CD4-positive, alpha-beta T cell treated with Interleukin-6 for 4 hours (primary cell): ENCODE measurements at places on chromosomes 1 and 21.

DNA sequence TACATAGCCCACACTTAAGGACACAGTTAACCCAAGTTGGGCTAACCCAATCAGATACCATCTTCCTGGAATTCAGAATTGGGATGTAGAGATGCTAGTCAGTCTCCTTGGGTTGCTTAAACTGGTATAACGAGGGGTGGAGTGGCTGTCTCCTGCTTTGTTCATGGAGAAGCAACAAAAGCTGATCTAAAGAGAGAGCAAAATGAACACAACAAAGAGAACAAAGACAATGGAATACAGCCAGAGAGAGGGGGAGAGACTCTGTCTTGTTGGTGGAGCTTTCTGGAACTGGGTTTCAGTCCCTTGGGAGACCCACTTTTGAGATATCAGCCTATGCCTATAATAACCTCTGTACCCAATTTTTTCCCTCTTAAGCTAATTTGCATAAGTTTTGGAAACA is 138.1 kb downstream of the ATG4C start:
- DNase-seq, result no peak

DNA sequence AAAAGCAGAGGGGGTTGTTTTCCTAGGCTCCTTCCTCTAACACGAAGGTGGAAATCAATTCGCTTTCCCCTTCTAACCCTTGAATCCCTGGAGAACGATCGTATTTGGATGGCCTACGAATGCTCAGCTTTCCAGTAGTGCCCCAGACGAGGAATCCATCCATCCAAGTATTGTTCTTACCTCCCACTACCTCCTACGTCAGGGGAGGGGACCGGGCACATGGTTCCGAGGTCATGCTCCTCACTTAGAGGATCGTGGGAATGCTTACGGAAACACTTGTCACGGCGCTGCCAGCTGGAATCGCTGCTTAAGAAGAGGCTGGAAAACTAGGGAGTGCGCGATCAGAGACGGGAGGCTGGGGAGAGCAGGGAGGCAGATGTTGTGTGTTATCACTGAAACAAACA is 47.4 kb downstream of the CAPZB start:
- DNase-seq, result no peak

GRCh38 chr1:200118779-200119505 is 91.4 kb downstream of the NR5A2 start:
- DNase-seq, result no peak

DNA sequence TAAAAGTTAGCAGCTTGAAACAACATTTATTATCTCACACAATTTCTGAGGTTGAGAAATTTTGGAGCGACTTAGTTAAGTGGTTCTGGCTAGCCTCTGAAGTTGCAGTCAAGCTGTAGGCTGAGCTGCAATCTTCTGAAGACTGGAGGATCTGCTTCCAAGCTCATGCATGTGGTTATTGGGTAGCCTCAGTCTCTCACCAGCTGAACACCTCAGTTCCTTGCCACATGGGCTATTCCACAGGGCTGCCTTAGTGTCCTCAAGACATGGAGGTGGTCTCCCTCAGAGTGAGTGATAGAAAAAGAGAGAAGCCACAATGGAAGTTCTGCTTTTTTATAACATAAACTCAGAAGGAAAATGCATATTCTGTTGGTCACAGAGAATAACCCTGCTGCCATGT is 92.0 kb upstream of the CAMK1G start:
- DNase-seq, result no peak

DNA sequence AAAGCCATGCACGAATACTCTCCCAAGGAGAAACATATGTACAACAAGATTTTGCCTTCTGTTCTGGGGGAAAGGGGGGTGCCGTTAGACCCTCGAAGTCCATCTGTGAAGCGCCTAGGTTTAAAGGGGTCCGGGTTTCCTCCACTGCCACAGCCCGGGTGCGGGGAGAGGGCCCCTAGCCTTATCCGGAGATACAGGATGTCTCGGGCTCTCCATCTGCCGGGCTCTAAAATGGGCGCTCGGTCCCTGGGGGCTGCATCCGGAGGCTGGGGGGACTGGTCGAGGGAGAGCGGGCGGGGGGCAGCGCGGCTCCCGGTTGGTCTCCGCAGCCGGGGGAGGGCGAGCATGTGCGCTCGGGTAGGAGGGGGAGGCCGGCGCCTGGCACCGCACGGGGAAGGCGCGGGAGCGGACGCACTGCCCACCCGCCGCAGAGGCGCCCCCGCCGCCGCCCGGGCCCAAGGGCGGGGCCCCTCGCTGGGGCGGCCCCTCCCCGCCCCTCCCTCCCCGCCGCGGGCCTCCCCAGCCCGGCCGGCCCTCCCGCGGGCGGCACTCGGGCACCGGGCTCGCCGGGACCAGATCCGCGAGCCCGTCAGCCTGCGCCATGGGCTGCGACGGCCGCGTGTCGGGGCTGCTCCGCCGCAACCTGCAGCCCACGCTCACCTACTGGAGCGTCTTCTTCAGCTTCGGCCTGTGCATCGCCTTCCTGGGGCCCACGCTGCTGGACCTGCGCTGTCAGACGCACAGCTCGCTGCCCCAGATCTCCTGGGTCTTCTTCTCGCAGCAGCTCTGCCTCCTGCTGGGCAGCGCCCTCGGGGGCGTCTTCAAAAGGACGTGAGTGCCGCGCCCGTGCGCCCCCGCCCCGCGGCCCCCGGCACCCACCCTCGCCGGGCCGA is 63.1 kb downstream of the ELK4 start:
- DNase-seq, result no peak

GRCh38 chr1:15900662-15901279 is 53.3 kb downstream of the SPEN start:
- no peak for DNase-seq

DNA sequence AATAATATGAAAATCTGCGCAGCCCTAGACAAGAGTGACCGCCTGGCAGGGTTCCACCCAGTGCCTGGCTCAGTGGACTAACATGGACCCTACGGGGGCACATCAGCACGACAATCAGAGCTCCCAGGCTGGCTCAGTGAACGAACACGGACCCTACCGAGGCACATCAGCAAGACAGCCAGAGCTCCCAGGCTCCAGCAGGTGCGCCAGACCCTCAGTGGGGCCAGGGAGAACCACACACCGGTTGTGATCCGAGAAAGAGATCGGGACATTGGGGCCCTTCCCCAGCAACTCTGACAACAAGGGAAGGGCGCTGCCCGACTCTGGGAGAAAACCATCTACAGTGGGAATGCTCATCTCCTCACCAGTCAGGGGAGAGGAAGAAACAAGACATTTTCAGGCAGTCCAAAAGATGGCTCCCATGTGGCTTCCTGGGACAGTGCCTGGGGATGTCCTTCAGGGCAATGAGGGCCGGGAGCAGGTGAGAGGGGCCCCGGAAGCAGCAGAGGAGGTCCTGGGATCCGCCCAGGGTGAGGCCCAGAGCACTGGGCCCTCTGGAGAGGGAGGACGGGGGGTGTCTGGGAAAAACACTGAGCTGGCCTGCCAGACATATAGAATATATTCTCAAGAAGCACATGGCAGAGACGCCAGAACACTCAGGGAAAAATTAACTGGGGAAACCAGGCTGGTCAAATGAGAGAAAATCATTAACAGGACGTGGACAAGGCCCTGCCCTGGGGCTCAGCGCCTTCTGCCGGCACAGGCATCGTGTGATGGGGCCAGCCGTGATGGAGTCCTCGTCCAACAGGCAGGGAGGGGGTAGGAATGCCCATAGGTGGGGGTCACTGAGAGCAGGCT is 4.8 kb downstream of the ARHGEF16 start:
- DNase-seq, result no peak

- DNase-seq, result peak; percentile 26
Measured at GRCh38 chr1:211335522-211336157, 9.0 kb downstream of the TRAF5 start.

- DNase-seq, result no peak
Measured at GRCh38 chr1:11831945-11832725, 15.4 kb downstream of the NPPA start.

GRCh38 chr1:45152126-45152525 is 54.3 kb downstream of the ZSWIM5 start:
- DNase-seq, result no peak

DNA sequence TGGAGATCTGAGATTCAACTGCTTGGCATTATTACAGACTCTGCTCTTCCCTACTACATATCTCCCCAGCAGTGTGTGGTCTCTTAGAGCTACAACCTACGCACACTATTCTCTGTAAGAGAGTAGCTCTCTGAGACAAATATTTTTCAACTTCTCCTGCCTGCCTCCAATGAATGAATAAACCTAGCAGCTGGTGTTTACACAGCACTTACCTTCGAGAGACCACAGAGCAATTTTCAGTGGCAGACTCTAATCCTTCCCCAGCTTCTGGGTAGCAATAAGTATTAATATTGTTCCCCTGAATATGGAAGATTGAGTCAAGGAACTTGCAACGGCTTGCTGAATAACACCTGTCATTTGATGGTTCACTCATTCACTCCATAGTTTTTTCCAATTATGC is 350.9 kb upstream of the SPAG17 start:
- DNase-seq, result no peak

GRCh38 chr1:164310166-164310565 is 248.8 kb upstream of the PBX1 start:
- DNase-seq, result no peak

DNA sequence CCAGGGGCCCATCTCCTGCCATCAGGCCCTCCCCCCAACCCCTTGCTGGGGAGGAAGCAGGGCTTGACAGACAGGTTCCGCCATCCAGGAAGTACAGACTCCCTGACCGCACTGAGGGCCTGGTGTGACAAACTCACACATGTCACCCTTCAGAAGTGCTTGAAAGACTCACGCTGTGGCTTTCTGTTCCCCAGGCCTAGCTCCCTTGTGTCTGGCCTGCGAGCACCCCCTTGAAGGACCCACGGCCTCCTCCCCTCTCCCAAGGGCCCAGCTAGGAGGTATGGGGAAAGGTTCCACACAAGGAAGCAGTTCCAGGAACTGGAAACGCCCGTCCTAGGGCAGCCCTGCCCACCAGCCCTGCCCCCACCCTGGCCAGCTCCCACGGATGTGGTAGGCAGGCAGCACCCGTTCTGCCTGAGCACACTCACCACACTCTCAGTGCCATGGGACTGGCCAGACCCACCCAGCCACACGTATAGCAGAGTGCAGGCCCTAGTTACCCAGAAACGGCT is 26.7 kb downstream of the SLC2A1 start:
- DNase-seq, result peak; percentile 88

DNA sequence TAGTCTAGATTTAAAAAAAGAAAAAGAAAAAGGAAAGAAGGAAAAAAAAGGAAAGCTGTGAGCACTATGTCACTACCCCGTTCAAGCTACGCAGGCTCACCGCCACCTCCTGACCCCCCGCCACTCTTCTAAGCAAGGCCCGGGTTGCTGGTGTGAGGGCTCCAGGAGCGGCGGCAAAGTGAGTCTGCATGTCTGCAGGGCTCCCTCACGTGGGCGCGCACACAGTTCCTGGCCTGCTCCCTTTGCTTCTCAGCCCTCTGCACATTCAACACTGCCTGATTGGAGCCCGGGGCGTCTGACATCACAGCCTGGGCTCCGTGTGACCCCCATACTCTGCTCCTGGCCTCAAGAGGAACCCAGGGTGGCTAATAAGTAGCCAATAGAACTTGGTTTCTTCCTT is 81.4 kb upstream of the TLR5 start:
- DNase-seq, result peak; percentile 37

DNA sequence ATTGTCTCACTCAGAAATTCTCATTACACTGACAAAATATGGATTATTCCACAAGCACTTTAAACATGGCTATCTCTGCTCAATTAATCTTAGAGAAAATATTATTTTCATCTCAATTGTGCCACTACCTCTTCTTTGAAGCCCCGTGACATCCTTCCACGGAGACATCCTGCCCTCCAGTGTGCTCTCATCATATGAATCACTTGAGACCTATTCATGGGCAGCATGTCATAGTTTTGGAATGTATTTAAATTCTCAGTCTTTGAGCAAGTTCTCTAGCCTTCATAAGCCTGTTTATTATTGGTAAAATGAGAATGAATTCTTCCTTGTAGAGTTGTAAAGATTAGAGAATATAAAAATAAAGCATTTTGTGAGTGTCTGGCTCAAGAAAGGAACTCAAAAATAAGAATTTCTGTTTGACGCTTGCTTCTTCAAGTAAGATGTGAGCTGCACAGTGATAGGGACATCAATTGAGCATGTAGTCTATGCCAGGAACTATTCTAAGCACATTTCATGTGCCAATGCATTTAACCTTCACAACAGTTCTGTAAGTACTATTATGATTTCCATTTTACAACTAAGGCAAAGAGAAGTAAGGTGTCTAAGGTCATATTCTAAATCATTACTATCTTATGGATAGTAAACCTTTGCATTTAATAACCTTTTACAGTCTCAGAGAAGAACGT is 557.4 kb upstream of the ZRANB2 start:
- DNase-seq, result no peak

DNA sequence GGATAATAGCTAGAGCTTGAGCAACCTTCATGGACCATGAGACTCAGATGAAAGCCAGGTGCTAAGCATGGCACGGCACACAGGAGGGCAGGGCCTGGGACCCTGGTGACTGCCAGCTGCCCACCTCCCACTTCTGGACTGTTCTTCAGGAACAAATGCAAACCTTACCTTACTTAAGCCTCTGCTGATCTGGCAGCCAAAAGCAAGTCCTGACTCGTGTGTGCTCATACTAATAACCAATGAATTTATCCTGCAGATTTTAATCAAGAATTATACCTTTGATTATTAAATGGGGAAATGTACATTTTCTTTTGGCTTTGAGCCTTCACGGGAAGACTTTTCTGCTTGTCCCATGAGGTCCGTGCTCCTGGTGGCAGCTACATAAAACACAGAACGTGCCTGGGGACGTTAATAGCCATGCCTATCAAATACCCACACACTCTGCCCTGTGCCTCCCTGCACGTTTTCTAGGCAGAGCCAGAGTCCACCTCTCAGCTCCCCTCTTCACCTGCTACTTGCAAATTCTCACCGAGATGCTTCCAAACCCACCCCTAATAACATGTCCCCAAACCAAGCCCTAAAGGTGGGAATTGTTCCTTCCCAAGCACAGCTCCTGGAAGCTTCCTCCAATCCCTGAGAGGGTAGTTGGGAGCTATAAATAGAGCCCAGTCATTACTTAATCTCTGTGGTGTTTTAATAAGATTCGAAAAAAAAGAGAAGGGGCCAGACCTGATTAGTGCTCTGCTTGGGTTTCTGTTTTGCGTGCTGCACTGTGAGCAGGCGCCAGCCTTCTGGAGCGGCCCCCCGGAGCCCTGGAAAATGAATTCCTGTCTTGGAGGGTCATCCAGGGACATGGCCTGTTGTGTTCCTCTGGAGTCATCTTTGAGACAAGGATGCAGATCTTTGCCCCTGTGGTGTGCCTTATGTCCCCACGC is 33.5 kb downstream of the SLC1A7 start:
- no peak for DNase-seq

- no peak for DNase-seq
Measured at GRCh38 chr1:167582064-167582463, 28.5 kb upstream of the CREG1 start.

- DNase-seq, result no peak
Measured at GRCh38 chr21:42983103-42983502, 8.7 kb downstream of the PKNOX1 start.

DNA sequence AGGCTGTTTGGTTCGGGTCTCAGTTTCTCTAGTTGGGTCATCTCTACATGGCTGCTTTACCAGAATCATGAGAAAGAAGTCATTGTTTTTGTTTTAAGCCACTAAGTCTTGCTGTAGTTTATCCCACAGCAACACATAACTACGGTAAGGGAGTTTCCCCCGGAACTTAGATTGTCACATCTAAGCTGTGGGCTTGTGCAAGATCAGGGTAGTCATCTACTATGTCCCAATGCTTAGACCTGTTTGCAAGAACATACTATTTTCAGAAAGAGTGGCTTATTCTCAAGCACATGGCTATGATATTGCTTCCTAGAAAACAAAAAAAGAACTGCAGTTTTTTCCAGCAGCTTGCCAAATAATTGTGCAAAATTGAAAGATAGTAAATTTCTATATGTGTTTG is 18.0 kb upstream of the OLIG2 start:
- DNase-seq, result no peak
